Motor neuron (in vitro differentiated cells): ENCODE measurements at places on chromosomes 5 and 9.

DNA sequence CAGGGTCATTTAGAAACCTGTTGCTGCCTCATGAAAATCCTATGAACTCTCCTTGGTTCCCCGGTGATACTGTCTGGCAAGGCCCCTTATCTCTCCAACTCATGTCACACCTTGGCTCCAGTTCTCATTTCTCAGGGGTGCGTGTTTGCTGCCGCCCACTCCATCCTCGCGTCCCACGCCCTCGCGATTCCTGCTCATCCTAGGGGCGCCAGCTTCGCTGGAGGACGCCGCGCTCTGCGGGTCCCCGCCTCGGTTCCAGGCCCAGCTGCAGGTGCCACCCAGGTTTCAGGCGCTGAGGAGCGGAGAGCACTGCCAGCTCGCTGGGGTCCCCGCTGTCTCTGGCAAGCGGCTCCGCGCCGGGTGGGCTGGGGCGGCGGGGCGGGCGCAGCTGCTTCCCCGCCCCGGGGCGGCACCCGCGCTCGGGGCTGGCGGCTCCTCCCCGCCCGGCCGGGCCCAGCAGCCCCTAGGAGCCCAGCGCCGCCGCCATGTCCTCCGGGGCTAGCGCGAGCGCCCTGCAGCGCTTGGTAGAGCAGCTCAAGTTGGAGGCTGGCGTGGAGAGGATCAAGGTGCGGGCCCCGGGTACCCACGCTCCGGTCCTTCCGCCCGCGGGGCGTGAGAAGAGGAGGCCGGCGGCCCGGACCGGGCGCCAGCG, at the start of gene GNG10:
Gene GNG10, plus strand, starts transcription at position 456 of the 652 bp plus-strand sequence. Its CDS starts 30 bp downstream, at position 486.
- ATAC-seq, result peak; percentile 88

DNA sequence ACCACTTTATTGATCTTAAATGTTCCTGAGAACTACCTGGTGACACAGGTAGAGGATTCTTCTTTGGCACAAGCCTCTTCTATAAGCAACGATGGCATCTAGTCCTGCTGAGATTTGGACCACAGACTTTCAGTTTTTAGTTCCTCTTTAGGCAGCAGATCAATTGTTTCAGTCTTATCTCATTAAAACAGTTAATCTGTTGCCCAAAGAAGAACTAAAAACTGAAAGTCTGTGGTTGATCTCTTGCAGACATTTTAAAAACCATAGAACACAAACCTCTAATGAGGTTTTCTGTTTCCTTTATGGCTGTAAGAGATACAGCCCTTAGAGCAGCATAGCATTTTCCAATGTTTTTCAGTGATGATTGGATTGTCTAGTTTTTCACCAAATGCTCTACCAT, 480.9 kb downstream of the MTRR start:
- ATAC-seq, result no peak

DNA sequence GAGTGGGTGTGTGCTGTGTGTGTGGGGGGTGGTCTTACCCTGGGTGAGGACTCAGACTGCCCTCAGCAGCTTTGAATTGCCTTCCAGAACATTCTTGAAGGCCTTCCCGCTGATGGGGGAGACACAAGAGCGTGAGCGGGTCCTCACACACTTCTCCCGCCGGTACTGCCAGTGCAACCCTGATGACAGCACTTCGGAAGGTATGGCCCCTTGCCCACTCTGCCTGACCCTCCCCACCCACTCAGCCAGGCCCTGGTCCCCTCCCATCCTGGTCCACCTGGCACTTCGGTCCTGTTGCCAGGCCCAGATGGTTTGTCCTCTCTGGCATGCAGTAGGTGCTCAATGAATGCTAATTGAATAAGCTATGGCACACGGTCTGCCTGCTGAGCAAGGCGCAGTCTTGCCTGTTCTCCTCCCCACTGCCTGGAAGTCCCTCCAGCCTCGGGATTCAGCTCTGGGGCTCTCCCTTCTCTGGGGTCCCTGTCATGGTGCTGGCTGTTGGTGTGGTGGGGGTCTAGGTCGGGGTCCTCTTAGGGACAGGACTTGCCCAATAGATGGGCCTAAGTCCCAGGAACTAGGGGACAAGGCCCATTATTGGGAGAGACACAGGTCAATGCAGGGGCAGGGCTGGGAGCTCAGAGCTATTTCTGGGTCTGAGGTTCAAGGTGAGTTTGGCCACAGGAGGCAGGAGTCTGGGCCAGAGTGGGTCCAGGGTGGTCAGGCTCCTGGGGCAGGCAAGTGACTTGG, 26.4 kb downstream of the PSD2 start:
- no peak for ATAC-seq

DNA sequence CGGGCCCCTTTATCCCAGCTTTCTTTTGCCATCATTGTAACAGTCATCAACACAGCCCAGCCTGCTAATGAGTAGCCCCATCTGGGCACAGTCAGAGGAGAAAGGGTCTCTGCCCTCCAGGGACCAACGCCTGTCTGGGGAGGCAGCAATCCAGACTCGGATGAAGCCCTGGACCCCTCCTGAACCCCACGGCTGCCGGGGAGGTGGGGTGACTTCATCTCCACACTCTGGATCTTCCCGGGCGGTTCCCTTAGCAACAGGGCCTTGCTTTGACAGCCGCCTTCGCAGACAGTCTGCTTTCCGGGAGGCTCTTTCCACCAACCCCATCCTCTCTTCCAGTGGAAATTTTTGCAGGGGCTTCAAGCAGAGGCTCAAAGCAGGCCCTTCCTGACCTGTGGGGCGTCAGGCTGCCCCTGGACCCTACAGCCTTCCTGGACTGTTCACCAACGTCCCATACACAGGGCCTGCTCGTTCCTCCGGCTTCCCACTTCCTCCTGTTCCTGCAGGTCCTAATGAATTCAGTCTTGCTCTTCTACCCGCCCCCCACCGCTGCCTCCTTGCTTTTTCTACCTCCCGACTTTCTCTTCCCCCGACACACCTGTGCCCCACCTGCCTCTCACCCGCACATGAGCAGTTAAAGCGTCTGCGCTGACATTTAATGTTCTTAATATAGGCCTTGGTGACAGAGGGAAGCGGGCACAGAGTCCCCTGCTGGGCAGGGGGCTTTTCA, 161.7 kb upstream of the MVB12B start:
- ATAC-seq, result no peak

GRCh38 chr5:133402775-133403174, 209.6 kb downstream of the FSTL4 start:
- no peak for ATAC-seq
